ENCODE measurements at places on chromosomes 6 and 20.

- DNase-seq, result no peak
These were observed 70.6 kb downstream of the VEGFA start for GRCh38 chr6:43840490-43841218.

DNA sequence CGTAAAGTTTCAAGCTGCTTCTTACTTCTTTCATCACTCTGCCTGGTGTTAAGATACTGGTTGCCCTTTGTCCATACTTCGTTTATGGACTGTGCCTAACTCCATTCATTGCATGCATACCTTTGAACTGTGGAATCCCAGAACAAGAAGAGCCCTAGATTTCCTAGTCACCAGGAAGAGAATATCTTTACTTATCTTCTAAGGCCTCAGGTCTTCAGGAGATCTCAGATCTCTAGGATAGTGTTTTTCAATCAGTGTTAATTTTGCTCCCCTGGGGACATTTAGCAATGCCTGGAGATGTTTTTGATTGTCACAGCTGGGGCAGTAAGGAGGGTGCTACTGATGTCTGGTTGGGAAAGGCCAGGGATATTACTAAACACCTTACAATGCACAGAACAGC is 35.5 kb upstream of the GJA1 start:
- DNase-seq, result no peak

- no peak for DNase-seq
These were observed 49.7 kb upstream of the ARMH2 start for GRCh38 chr6:24848461-24848860.

DNA sequence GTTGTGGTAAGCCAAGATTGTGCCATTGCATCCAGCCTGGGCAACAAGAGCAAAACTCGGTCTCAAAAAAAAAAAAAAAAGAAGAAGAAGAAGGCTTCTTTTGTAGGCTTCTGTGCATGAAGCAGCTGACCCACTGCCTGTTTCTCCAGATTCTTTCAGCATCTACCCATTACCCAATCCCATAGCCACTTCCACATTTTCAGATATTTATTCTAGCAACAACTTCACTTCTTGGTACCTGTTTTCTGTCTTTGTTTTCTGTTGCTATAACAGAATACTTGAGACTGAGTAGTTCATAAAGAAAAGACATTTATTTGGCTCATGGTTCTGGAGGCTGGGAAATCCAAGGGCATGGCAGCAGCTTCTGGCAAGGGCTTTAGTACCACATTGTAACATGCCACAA is 95.3 kb upstream of the SGK1 start:
- no peak for DNase-seq

GRCh38 chr20:49647550-49647949 is 66.1 kb downstream of the B4GALT5 start:
- DNase-seq, result no peak

GRCh38 chr20:41174373-41174772 is 37.0 kb downstream of the PLCG1 start:
- DNase-seq, result no peak

DNA sequence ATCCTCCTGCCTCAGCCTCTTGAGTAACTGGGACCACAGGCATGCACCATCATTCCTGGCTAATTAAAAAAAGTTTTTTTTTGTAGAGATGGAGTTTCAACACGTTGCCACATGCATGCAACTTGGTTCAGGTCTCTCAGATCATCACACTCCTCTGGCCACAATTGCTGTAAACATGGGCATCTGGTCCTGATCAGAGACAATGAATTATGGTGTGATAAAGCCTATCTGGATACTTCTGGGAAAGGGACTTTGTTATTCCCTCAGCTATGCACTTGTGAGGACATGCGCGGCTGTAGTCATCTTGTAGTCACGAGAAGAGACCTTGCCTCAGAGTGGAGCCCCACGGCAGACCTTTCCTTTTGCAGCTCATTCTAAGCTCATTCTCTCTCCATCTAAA is 210.9 kb upstream of the ZFP64 start:
- no peak for DNase-seq

GRCh38 chr20:37397076-37397953 is 51.4 kb downstream of the SRC start:
- DNase-seq, result no peak

- no peak for DNase-seq
These were observed 42.6 kb upstream of the MRGBP start for GRCh38 chr20:62753626-62754025.
